CD4-positive, CD25-positive, alpha-beta regulatory T cell (primary cell): ENCODE measurements at places on chromosomes 2 and 18. TPM values are rescaled to one million over a fixed set of nuclear protein-coding genes. Genes with fewer than 3 reads are reported as not detected.

Gene POTEI
- not detected for polyA plus RNA-seq

Gene GPR75
- not detected for polyA plus RNA-seq

Gene LYG2
- not detected for polyA plus RNA-seq

Gene SDC1
- polyA plus RNA-seq, result not detected

Gene DSG4
- polyA plus RNA-seq, result not detected

Gene KCNK3
- polyA plus RNA-seq, result not detected

Gene AGXT
- not detected for polyA plus RNA-seq
